Iris pigment epithelial cell (primary cell): ENCODE measurements at places on chromosomes 3 and 15.

- no peak for DNase-seq
Measured at GRCh38 chr3:131193641-131194238, 167.1 kb downstream of the NEK11 start.

GRCh38 chr3:47855461-47856383, 52.8 kb downstream of the DHX30 start:
- no peak for DNase-seq

DNA sequence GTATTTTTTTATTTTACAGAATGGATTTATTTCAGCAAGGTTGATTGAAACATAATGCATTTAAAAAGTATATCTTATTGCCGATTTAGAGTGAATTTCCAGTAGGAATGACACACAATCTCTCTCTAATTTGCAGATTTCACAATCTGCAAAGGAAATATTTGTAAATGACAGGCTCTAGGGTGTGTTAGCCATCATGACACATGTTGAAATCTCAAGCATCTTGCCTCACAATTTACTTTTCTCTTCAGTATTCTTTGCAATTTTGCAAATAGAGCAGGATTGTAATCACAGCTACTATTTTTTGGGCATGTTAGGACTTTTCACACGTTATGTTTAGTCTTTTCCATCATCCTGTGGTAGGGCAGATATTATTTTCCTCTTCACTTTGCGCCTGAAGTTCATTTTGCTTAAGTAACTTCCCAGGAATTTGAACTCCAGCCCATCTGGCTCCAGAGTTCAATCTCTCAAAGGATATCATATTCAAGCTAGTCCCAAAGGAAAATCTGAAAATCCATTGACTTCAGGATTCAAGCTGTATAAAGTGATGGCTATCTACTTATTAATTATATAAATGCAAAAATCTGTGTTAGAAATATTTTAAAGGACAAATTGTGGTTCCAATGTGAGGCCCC, 55.4 kb downstream of the ATP13A4 start:
- no peak for DNase-seq

GRCh38 chr15:65217526-65218482, 6.5 kb upstream of the CILP start:
- DNase-seq = no peak

DNA sequence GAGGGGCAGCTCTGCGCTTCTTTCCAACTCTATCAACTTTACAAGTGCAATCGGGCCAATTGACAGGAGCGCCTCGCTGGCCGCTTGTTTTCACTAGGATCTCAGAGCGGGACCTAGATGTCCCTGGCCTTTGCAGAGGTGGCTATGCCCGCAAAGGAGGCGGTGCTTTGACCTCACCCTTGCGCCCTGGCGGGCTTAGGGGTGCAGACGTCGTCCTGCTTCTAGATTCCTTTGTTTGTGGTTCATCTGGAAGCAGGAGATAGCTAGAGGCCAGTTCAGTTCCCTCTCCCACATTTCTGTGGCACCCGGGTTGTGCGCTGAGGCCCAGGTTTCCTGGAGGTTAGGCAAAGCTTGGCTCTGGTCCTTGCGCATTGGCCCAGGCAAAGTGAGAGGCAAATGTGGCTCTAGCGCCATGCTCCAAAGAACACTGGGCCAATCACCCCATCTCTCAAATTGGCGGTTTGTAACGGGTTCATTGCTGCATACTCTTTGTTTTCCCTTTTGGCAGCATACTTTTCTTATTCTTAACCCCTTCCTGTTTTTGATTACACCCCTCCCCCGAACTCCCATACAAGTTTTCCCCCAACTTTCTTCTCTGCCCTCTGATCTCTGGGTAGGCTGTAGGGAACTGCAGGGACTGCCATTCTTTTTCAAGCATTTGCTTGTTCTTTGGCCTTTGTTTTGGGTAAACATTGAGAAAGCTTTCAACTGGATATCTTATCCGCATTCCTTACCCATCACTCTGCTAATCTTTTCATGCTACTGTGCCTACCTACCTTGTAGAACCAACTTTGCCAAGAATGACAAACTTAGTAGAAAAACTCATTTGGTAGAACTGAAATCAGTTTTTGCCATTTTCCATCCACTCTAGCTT, 1.4 kb downstream of the PPM1L start:
- no peak for DNase-seq
